Renal cortical epithelial cell (primary cell): ENCODE measurements at places on chromosomes 16 and 17.

- DNase-seq, result no peak
Measured at GRCh38 chr17:4142107-4142900, 526 bp downstream of the ZZEF1 start.

DNA sequence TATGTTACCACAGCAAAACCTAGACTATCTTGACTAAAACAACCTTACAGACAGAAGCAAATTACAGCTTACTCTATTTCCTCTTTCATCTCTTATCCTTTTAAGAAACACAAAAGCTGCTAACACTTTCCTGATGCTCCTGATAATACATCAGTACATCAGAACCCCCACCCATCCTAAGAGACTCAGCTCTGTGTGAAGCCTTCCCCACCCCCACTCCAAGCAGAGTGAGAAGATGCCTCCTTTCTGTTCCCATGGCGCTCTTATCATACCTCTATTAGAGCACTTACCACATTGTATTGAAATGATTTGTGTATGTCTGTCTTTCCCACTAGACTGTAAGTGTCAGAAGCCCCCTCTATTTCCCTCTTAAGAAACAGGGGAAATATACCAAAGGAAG is 42.4 kb upstream of the HS3ST2 start:
- no peak for DNase-seq

DNA sequence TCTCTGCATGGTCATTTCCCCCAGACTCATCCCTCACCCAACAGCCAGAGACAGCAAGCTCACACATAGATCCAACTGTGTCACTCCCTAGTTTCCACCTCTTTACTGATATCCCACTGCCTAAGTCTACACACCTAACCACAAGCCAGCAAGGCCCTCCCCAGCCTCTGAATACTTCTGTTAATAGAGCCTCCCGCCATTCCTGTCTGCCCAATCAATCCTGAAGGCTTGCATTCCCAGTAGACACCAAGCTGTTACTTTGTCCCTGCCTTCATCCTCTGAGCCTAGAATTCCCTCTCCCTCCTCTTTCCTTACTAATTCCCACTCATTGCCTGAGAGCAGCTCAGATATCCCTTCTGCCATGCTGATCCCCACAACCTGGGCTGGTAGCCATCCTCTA is 4.7 kb downstream of the C17orf113 start:
- no peak for DNase-seq

DNA sequence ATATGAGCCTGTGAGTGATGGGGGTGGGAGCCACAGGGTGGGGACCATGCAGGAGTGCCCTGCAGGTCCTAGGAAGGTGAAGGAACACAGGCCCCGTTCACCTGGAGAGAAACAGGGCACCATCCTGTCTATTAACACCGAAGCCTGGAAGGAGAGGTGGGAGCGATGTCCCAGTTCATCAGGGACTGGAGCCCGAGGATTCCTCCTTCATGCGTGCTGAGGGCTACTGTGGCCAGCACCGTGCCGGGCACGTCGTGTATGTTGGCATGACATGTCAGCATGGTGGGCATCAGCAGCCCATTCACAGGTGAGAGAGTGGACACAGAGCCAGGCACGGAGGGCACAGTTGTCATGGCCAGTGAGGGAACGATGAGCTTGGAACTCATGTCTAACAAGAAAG is 1.4 kb downstream of the WFIKKN2 start:
- no peak for DNase-seq

GRCh38 chr17:57605675-57606105 is 139.4 kb downstream of the CCDC182 start:
- DNase-seq, result peak; percentile 43

DNA sequence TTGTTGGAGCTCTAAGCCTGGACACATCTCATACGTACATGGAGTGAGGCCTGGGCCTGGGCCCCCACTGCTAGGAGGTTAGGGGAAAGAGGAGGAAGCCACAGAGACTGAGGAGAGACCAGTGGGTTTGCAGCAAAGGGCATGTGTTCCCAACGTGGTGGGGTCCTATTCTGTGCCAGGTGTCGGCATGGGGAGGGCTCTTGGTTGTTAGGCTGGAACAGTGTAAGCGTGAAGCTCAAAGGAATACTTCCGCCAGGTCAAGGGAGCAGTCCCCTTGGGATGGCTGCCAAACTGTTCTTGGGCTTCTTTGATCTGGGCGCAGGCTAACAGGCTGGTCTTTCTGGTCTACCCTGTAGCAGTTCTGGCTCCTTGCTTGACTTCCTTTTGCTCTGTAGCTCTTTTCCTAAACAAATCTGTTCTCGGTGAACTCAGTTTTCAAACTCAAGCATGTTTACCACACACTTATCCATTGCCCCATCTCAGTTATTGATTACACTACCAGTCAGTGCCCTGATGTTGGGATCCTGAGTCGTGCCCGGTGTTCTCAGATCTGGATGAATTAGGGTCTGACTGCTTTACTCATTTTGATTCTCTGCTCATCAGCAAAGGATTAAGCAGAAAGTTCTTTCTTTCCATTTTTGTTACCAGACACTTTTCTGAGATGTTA is 36.4 kb downstream of the GPT2 start:
- DNase-seq, result peak; percentile 4
